Inflammatory macrophage treated with lipopolysaccharide for 1 hour (primary cell): ENCODE measurements at places on chromosomes 12 and 14.

- DNase-seq, result no peak
Measured at GRCh38 chr14:21414137-21414631, 30.4 kb upstream of the SUPT16H start.

DNA sequence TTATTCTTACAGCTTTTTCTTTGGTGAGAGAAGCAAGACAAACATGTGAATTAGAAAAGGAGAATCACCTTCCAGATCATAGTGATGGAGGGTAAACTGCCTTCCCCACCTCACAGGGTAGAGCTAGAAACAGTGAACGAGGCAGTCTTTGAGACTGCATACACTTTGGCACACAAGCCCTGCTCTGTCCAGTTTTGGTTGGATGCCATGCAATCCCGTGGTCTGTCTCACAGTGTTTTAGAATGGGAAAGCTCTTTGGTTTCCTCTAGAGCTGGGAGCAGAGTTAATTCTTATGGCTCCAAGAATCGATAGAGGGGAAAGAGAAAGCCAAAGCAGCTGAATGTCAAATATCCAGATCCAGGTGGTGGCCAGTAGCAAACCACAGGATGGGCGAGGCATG lies 21.9 kb downstream of the TDP1 start:
- DNase-seq, result no peak

- no peak for DNase-seq
Measured at GRCh38 chr14:77284466-77284865, 13.5 kb upstream of the NGB start.

DNA sequence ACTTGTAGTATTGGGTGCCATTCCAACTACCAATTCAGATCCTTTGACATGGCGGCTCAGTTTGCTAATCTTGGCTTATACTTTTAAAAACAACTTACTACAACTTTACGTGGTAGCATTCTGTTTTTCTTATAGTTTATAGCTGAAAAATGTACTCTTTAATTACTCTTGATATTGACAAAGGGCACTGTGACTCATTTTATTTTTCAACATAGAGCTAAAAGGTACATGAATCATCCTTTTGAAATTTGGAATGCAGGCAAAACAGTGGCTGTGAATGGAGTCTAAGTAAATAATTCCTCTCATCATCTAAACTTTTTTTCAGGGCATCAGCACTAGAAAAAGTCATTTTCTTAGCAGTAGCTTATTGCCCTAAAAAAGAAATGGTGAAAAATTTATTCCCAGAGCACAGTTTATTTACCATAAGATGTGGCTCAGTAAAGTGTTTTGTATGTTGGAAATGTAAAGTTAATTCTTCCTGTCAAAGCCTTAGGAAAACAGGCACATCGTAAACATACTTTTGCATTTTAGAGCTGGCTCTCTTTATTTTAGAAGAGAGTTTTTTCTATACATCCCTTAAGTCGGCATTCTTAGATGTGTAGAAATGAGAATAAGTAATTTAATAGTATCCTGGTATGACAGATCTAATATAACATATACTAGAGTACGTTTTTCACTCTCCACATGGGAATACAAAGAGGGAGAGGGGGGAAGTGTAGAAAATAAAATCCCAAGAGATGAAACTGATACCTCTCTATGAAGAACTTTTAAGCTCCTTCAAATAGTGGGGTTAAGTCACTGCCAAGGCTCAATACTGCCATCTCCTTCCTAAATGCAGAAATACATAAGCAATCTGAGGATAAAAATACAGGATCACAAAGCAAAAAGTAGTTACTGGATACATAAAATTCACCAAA lies 55.2 kb downstream of the SLC25A21 start:
- no peak for DNase-seq

DNA sequence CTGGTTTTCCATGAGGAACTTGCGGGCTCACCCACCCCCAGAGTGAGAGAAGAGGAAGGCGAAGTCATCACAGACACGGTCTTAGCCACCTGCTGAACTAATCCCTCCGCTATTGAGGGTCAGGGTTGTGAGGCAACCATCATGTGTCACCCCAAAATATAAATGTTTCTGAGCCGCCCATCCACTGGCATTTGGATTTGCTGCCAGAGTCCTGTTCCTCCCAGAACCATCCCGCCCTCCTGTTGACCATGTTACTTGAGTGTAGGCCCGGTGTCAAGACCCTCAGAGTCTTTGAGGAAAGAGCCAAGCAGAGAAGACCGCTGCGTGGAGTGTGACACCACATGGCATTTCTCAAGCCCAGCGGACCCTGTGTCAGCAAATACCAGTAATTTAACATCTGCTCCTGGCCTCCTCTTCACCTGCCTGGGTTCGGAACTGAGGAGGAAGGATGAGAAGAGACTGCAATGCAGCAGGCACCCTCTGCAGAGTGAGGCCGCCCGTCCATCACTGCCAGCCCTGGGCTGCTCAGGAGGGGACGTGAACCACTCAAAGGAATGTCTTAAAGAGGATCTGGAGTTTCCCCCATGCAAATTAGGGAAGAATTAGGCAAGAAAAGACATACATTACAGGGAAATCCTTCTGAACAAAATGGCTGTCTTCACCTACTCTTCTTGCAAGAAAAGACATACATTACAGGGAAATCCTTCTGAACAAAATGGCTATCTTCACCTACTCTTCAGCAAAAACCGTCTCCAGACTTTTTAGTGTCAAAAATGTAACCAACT lies 100.4 kb downstream of the FBXL14 start:
- DNase-seq, result peak; percentile 55

DNA sequence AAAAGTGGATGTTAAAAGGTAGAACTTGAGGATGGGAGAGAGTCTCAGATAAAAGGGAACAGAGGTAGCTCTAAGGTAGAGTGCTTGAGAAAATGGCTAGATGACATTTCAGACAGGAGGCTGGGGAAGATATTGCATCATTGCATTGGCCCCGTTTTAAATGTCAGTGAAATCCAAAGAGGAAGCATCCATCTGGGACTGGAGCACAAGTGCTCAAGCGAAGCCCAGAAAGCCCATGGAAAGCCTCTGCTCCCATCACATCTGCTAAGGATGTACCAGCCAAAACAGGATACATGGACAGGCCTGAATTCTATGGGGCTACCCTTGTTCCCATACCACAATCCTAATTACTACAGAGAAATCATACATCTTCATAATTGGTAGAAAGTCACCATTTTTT lies 581.5 kb upstream of the TMEM132C start:
- DNase-seq, result no peak

GRCh38 chr12:49903700-49904423 lies at the start of gene FAIM2:
Gene FAIM2 (minus strand): TSS chr12:49903900. CDS start chr12:49903792, 108 bp downstream.
- peak; percentile 10 for DNase-seq

DNA sequence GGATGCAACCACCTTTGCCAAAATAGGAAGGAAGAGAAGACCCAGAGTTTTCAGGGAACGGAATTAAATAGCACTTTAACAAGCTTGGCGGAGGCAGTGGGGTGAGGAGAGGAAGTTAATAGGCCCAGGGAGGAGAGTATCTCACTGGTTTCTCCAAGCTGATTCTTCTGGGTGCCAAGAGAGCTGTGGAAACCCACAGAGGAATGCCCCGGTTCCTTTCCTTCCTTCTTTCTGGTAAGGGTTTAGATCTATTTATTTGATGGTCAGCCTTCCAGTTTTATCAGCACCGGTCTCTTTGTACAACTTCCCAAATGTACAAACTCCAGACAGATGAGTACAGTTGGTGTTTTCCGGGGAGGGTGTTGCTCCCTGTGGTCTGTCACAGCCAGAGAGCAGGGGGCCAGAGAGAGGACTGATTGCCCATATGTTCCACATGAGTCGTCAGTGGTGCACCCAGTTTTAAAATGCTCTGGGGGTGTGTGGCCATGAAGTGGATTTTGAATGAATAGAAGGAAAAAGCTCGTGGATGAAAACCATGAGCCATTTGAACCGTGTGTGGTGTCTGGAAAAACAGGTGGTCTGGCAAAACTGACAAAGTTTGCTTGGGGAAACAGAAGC lies 26.6 kb downstream of the PRKCH start:
- peak; percentile 83 for DNase-seq

GRCh38 chr12:6201826-6202225 lies 1.6 kb downstream of the CD9 start:
- DNase-seq, result no peak

- peak; percentile 6 for DNase-seq
Measured at GRCh38 chr12:58346032-58346632, 404.8 kb downstream of the ATP23 start.

GRCh38 chr14:55398679-55399078 lies 13.0 kb downstream of the ATG14 start:
- DNase-seq, result peak; percentile 46

GRCh38 chr14:32426586-32427388 lies 97.7 kb downstream of the AKAP6 start:
- no peak for DNase-seq

DNA sequence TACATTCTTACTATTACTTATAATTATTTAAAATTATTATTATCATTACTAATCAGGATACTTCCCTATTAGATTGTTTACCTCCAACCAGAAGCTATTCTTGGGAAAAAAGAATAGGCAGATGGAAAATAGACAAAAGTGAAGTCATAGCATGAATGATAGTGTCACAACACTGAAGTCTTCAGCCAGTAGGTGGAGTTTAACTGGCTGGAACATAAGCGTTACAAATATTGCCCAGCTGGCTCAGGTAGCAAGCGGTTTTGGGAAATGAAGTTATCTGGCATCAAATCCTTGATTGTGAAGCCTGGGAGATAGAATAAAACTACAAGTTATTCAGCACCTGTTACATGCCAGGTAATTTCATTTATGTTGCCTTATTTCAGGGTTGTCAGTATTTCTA lies 762.9 kb downstream of the C12orf50 start:
- DNase-seq, result no peak

DNA sequence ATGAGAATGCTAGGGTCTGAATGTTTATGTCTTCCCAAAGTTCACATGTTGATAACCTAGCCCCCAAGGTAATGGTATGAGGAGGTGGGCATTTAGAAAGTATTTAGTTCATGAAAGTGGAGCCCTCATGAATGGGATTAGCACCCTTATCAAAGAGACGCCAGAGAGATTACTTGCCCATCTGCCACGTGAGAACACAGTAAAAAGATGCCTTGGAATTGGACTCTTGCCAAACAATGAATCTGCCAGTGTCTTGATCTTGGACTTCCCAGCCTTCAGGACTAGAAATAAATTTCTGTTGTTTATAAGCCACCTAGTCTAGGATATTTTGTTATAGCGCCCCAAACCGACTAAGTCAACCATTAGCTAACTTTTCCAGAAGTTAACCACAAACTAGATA lies 92.0 kb upstream of the SLC38A4 start:
- DNase-seq, result no peak

DNA sequence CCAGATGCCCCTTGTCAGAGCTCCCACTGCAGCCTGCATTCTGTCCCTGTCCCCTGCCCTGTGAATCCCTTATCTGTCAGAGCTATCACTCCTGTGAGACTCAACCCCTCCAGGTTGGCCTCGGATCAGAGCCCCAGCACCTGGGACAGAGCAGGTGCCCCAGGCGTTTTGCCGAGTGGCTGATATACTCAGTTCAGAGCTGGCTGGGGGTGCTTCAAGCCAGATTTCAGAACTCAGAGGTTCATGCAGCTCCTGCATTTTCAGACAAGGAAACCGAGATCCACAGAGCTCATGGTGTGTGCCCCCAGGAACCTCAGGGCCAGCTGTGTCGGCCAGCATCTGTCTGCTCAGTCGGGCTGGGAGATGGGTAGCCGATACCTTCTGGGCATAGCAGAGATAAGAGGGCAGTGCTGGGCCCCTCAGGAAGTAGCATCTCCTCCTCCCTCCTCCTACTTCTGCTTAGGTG lies 228.0 kb upstream of the RTL1 start:
- no peak for DNase-seq

DNA sequence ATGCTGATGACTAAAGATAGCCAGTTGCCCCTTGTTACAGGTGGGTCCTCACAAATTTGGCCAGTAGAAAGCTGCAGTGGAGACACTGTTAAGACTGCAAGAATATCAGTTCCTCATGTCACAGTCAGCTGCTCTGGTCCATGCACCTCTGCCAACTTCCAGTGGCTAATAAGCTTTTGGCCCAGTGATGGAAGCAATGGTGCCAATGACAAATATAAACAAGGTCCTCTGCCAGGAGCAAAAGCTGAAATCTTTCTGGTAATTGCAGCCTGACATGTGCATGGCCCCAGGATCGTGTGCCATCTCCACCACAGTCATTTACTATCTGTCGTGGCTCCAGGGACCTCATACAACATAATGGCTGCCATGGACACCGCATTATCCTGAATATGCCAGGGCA lies 85.4 kb upstream of the TMEM260 start:
- no peak for DNase-seq

- no peak for DNase-seq
Measured at GRCh38 chr12:121780429-121780828, 13.1 kb downstream of the RHOF start.

DNA sequence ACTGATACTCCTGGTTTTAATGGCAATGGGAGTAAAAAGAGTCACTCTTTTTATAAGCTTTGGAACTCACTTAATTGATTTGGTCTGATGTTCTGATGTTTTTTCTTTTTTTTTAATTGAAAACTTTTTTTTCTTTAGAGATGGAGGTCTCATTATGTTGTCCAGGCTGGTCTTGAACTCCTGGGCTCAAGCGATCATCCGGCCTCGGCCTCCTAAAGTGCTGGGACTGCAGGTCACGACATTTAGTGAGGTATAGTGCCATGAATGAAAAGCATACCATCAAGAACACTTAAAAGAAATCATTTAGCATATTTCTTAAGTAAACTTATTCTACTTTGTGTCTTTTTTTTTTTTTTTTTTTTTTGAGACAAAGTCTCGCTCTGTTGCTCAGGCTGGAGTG lies 12.7 kb upstream of the EID3 start:
- no peak for DNase-seq

- no peak for DNase-seq
Measured at GRCh38 chr12:76189851-76190250, 105.4 kb upstream of the NAP1L1 start.

GRCh38 chr12:124566997-124567672 lies at the start of gene NCOR2:
Gene NCOR2 (minus strand): TSS chr12:124567612. CDS start chr12:124495251, 72,361 bp downstream.
- peak; percentile 81 for DNase-seq

GRCh38 chr12:65891987-65892481 lies 67.8 kb downstream of the HMGA2 start:
- DNase-seq, result no peak

GRCh38 chr12:52249511-52250047 lies 16.5 kb downstream of the KRT7 start:
- no peak for DNase-seq

DNA sequence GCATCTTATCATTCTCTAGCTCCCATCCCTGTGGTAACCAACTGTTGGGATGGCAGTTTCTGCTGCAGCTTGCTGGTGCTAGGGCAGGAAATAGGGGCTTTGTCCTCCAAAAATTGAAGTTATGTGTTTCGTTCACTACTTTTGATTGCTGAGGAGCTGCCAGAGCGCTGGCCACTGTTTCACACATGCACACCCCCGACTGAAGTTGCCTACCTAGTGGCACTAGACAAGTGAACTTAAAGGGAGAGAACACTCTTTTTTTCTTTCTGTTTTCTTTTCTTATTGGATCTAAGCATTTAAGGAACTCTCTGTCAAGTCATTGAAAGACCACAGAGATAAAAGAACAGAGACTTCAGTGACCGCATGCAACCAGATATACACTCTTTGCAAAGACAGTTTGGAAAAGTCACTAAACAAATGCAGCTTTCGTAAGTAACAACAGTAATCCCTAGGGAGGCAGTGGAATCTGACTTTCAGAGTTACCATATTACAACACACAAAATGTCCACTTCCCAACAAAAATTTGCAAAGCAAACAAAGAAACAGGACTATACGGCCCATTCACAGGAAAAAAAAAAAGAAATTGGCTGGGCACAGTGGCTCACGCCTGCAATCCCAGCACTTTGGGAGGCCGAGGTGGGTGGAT lies 12.0 kb downstream of the TFCP2 start:
- no peak for DNase-seq

- peak; percentile 24 for DNase-seq
Measured at GRCh38 chr14:92040431-92041051, 682 bp upstream of the TRIP11 start.

- DNase-seq, result peak; percentile 16
Measured at GRCh38 chr12:67354322-67354721, 85.2 kb downstream of the CAND1 start.
